ENCODE measurements at places on chromosomes 2 and 18.

- no peak for DNase-seq
These were observed 26.0 kb upstream of the NOTO start for GRCh38 chr2:73176205-73176880.

- DNase-seq: no peak
These were observed 73.7 kb downstream of the TANK start for GRCh38 chr2:161233858-161234431.

GRCh38 chr2:215742021-215742420 is 271.3 kb downstream of the MREG start:
- no peak for DNase-seq

GRCh38 chr2:1635823-1636222 is 108.5 kb downstream of the PXDN start:
- DNase-seq: no peak

GRCh38 chr18:8709248-8710059 is 4.1 kb downstream of the MTCL1 start:
- DNase-seq: no peak

- no peak for DNase-seq
These were observed 213.0 kb upstream of the TMEFF2 start for GRCh38 chr2:192407692-192408091.

DNA sequence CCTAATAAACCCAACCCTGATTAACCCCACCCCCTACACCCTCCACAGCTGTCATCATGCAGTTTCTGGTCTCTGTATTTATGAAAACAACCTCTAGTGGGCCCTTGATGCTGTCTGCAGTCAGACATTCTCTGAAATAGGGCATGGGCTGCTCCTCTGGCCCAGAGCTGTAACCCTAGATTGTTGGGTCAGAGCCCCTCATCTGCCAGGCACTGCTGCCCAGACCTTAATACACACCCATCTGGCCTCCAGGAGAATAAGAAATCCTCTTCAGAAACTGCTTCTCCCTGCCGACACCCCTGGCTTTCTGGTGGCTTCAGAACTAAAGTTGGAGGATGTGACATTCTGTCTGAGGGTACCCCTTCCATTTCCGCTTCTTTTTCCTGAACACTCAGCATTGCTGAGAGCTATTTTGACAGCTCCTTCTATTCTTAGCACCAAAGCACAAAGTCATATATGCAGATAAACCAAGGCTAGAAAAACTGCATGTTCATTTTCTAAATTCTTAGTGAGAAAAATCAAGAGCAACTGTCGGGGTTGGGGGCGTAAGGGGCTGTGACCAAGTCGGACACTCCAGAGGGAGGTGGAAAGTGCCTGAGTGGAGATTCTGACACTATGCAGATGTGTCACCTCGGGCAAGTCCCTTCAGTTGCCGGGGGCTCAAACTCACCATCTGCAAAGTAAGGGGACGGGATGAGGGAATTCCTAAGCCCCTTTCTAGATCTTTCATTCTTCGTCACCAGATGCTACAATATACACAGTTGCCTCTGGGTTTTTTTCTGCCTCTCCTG is 28.7 kb downstream of the SRSF7 start:
- no peak for DNase-seq

- no peak for DNase-seq
These were observed 246.1 kb upstream of the ST6GAL2 start for GRCh38 chr2:107132070-107132469.

- DNase-seq: no peak
These were observed 555.2 kb downstream of the CMPK2 start for GRCh38 chr2:6310256-6311215.

DNA sequence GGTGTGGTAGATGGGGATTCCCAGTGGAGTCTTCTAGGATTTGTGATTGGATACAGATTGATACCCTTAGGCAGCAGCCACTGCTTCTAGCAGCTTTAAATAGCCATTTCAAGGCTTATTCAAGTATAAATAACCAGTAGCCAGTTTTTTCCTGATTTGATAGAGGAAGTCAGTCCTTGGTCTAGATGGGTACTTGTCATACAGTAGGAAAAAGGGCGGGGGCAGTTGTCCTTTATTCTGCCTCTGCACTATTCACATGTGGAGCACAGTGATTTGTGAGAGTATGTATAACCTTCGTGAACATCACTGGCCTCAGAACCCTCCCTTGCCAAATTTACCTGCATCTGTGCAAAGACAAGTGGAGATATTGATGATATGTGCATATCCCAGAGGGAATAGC is 6.8 kb downstream of the PPP1CB start:
- no peak for DNase-seq

DNA sequence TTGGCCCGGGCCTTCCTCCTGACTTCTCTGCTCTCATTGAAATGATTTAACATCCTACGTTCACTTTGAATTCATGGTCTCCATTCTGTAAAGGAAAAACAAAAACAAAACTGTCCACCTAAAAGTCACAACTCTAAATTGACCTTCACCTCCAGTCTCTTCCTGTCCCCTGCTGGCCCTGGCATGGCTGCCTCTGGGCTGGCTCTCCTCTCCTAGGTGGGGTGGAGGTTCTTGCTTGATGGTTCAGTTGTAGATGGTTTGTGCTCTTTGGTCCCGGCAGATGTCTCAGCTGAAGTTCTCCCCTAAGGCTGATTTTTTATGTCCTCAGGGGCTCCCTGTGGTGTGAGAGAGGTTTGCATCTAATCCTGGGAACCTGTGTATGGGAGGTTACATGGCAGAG is 121.1 kb downstream of the ACKR3 start:
- no peak for DNase-seq

DNA sequence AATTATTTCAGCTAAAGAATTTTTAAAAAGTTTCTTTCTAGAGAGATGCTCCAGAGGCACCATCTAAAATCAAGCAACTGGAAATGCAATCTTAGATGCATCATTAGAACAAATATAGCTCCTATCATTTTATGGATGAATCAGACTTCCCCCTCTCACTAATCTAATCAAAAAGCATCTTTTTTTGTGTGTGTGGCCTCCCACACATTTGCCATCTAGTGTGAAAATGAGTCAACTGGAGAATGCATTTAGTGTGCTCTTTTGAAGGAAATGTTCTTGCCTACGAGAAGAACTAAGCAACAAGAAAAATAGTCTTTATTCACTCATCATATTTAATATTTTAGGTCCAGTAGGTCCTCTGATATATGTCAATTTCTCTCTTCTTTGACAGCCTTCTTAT is 39.5 kb upstream of the FIGN start:
- DNase-seq: no peak

GRCh38 chr2:12675352-12675795 is 41.4 kb upstream of the TRIB2 start:
- DNase-seq: no peak

DNA sequence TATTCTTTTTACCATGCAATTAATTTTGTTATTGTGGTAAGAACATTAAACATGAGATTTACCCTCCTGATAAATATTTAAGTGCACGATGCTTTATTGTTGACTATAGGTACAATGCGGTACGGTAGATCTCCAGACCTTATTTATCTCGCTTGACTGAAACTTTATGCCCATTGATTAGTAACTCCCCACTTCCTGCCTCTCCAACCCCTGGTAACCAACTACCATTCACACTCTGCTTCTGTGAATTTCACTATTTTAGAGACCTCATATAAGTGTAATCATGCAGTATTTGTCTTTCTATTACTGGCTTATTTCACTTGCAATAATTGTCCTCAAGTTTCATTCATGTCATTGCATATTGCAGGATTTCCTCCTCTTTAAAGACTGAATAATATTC is 195.7 kb upstream of the ID2 start:
- no peak for DNase-seq

DNA sequence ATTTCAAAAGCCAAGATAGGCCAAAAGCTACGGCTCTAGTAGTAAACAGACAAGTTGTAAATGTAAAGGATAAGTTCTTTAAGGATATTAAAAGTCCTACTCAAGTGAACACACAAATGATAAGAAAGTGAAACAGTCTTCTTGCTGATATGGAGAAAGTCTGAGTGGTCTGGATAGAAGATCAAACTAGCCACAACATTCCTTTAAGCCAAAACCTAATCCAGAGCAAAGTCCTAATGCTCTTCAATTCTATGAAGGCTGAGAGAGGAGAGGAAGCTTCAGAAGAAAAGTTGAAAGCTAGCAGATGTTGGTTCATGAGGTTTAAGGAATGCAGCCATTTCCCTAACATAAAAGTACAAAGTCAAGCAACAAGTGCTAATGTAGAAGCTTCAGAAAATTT is 111.7 kb upstream of the ZEB2 start:
- no peak for DNase-seq

DNA sequence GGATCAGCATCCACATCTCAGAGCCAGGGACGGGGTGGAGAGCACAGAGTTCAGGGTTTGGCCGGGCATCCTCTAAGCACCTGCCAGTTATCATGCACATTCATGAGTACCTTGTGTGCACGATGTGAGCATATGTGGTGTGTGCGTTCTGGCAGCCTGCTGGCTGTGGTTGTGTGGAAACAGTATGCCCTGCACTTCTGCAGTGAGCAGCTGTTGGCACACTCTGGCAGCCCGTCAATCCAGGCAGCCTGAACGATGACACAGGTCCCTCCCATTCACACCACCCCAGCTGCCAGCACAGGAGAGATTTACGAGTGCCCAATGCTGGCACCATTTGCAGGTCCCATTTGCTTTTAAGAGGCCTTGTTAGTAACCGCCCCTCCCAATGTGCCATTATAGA is 74.2 kb downstream of the CD8B2 start:
- DNase-seq: no peak

DNA sequence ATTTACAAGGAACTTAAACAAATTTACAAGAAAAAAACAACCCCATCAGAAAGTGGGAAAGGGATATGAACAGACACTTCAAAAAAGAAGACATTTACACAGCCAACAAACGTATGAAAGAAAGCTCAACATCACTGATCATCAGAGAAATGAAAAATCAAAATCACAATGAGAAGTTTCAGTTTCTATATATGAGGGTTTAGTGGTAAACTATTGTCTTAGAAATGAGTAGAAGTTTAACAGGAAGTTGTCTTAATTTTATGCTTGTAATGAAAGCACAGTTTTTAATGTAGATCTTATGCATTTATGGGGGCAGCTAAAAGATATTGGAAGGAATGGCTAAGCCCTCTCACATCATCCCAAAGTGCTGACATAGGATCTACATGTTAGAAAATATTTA is 325.4 kb downstream of the ERBB4 start:
- no peak for DNase-seq
